ENCODE measurements at places on chromosomes 3 and 15.

DNA sequence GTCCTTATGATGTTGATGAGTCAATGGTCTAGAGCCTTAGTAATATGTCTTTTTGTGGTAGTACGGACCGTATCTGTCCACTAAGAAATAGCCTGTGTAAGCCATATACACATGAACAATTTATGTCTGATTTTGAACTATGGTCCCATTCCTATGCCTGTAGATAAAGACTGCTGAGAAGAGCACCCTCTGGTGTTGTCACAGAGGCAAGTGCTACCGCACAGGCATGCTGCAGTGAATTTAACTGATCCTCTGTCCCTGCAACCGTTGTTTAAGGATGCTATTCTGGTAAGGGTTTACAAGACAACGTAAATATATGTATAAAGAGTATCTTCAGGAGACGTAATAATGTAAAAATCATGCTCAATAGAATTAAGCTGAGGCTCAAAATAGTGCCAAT is 170.7 kb downstream of the UBE3A start:
- no peak for DNase-seq

DNA sequence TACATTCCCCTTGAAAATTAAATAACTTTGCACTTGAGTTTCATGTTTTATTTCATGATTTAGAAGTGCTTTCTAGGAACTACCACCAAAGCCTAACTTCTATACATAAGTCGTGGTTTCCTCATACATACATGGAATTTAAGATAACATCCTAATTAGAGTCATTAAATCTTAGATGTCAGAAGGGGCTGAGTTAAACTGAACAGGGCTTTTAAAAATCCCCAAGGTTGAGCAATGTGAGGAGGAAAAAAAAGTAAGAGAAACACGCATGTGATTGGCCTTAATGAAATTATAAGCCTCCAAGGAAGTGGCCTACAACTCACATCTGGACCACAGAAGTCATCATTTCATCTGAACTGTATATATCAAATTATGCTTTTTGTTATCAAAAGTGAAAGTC is 303.1 kb upstream of the SEMA6D start:
- no peak for DNase-seq

GRCh38 chr3:112000367-112000771 is 1.6 kb downstream of the TAGLN3 start:
- no peak for DNase-seq

DNA sequence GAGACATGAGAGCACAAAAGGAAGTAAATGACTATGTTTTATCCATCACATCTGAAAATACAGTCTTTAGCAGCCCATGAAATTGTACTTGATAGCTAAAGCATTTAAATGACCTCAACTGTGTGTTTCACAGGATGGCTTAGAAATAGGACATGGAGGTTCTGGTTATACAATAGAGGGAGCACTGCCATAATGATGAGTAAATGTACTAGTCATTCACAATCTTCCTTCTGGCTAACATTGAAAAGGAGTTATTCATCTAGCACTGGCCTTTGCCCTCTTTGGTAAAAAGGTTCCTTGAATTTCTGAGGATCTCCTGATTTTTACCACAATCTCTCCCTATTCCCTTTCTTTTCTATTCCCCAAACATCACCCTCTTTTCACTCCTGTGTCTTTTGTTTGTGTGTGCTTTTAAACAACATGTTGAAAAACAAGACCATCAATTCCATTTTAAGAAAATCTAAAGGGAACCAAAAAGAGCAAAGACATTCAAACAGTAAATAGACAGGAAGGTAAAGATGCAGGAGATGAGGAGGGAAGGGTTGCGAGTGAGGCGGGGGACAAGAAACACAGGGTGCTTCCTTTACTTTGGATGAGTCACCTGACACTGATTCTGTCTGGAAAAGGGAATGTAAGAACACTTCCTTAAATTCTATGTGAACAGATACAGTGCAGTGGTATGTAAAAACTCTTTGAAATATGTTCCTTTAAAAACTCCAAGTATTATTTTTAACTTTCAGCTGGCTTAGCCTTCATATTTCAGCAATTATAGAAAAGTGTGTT is 619.0 kb downstream of the MECOM start:
- DNase-seq = no peak

GRCh38 chr3:178271740-178272387 is 264.4 kb upstream of the KCNMB2 start:
- DNase-seq = no peak

DNA sequence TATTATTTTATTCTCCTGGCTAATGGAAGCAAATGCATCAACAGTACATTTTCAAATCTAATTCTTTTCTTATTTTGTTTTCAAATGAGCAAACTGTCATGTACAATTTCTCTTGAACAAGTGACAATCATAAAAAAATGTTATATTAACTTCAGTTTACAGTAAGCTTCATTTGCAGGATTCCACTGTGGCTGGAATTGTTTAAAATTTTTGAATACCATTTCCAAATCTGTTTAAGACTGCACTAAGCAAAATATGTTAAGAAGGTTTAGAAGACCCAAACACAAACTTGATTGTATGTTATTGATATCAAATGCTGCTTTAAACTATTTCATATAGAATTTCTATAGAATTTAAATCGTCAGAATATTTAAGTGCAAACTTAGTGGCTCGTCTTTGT is 92.8 kb downstream of the ZNF280D start:
- DNase-seq = no peak

- no peak for DNase-seq
Measured at GRCh38 chr15:77544162-77544561, 88.5 kb downstream of the LINGO1 start.

DNA sequence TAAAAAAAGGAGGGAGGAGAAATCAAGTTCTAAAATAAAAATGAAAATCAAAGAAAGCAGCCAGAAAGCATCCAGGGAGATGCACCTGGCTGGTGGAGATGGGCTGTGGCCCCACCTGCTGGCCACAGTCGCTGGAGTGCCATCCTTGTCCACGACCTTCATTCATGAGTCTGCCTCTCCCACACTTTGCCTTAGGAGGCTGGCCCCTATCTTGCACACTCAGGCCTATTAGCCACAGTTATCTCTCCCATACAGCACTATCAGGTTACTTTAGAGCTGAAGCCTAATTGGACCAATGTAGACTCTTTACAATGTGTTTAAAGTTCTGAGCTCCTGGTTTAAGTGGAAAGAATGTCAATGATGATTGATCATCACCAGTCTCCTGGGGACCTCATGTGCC is 392.0 kb upstream of the RORA start:
- DNase-seq = no peak

GRCh38 chr15:58212909-58213526 is 74.8 kb downstream of the AQP9 start:
- peak; percentile 13 for DNase-seq

GRCh38 chr3:45715945-45716344 is 26.7 kb downstream of the SACM1L start:
- DNase-seq = no peak

GRCh38 chr3:73018790-73019441 is 22.3 kb downstream of the PPP4R2 start:
- no peak for DNase-seq

DNA sequence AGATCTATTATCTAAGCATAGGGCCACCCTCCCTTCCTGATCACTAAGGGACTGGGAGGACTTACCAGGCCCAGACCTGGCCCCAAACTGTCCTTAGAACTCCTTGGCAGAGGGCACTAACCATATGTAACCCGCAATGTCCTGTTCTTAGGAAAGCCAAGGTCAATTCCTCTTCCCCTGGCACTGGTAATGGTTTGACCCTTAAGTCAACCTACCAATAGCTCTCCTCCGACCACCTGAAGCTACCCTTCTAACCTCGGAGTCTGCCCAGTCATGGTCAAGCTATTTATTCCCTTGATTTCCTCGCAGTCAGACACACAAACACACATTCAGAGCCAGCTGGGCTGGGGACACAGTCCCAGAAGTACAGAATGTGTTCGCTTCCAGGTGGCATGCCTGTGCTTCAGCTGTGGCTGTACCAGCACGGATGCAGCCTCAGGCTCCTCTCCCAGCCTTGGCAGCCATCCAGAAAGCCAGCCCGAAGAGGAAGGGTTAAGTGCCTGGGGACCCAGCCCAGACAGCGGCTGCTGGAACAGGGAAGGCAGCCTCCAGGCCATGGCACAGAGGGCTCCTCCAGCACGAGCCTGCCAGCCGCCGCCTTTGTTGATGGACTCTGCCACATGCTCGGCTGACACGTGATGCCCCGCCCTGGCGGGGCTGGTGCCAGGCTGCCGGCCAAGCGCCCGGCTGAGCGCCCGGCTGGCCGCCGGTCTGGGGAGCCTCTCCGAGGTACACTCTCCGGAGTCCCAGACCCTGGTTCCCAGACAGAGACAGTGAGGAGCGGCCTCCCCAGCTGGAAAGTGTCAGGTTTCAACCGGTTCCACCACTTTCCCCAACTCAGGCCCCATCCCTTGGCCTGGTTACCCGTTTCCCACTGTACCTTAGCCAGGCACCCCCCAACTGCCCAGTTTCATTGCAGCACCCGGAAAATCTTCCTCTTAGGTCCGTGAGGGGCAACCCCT is 5.5 kb downstream of the BMF start:
- peak; percentile 78 for DNase-seq

Measured in putamen (tissue), 1 donor.